Kidney (tissue), 22 donors: ENCODE measurements at places on chromosomes 6 and 20. TPM values are rescaled to one million over a fixed set of nuclear protein-coding genes. Genes with fewer than 3 reads are reported as not detected.

GRCh38 chr6:34158876-34159275 lies 13.0 kb upstream of the GRM4 start:
- DNase-seq: peak; percentile 0

GRCh38 chr6:150322466-150322871 lies 46.3 kb upstream of the IYD start:
- no peak for DNase-seq

- DNase-seq: no peak
These were observed 221.3 kb downstream of the QKI start for GRCh38 chr6:163635731-163636364.

DNA sequence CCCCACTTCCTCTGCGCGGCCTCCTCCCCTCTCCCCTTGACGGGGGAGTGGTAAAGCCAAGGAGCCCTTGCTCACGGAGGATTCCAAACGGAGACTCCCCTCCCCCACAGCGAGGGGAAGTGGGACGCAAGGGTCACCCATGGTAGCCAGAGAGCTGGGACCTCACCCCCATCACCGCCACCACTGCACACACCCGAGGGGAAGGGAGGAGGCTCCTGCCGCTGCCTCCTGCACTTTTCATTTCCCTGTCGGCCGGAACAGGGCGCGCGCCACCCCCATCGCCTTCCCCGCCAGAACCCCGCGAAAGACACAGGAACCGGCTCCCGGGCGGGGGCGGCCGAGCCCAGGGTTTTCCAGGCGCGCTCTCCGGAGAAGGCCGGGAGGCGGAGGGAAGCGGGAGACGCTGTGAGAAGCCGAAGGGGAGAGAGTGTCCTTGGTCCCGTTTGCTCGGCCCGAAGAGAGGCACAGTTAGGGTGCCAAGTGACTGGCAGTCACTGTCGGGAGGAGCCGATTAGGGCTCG lies 789 bp downstream of the CCND3 start:
- DNase-seq: peak; percentile 68

DNA sequence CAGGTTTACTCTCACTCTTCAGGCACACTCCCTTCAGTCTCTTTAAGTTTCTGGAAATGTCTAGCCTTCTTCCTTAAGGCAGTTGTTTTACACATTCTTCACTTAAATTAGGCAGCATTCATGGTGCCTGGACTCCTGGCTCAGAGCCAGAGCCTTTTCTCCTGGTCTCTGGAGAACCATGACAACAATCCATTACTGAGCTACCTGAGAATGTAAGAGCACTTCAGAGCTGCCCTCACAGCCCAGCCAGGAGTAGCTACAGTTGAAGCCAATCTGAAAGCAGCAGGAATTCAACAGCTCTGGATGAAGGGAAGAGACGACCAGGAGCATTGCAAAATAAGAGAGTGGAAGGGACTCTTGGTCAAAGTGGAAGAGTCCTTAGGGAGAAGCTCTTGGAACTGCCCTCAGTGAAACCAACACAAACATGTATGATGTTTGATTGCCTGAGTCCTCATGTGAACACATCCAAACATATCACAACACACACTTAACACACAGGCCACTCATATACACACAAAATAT lies 416.8 kb upstream of the SPTLC3 start:
- DNase-seq: no peak

DNA sequence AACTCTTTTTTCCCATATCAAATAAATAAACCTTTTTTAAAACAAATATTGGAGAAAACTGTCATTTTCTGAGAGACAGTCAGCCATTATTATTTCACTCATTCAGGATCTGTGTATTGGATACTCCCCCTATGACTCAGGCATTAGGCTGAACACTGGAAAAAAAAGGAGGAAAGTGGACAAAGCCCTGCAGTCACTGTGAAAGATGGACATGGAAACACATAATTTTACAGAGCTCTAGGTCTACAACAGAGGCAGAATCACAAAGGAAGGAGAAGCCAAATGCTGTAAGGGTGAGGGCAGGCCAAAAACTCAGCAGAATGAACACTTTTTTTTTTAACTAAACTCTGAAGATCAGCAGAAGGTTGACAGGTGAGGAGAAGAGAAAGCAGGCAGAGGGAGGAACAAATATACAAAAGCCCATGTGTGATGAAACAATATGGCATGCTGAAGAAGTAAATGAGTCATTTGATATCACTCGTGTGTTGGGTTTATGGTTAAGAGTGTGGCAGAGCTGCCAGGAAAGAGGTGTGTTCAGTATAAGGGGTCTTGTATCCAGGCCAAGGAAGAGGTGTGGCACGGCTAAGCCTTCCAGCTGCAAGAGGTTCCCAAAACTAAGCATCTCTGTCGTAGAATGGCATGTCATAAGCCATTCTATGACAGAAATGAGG lies 39.1 kb downstream of the EPB41L2 start:
- no peak for DNase-seq

DNA sequence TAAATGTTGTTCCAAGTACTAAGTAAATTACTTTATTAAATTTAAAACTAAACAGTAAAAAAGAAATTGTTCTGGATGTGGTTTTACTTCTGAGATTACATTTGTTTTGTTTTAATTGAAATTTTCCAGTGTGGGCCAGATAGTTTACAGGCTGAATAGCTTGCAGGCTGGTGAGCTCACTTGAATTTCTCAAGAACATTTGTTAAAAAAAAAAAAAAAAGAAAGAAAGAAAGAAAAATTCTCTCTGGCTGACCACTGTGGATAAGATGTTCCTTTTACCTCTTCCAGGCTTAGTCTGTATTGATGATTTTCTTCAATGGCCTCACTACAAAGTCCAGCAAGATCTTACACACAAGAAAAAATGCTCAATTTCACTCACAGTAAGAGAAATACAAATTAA lies 85.4 kb downstream of the PLCG1 start:
- no peak for DNase-seq

- DNase-seq: no peak
These were observed 194.3 kb upstream of the SMLR1 start for GRCh38 chr6:130632897-130633296.

DNA sequence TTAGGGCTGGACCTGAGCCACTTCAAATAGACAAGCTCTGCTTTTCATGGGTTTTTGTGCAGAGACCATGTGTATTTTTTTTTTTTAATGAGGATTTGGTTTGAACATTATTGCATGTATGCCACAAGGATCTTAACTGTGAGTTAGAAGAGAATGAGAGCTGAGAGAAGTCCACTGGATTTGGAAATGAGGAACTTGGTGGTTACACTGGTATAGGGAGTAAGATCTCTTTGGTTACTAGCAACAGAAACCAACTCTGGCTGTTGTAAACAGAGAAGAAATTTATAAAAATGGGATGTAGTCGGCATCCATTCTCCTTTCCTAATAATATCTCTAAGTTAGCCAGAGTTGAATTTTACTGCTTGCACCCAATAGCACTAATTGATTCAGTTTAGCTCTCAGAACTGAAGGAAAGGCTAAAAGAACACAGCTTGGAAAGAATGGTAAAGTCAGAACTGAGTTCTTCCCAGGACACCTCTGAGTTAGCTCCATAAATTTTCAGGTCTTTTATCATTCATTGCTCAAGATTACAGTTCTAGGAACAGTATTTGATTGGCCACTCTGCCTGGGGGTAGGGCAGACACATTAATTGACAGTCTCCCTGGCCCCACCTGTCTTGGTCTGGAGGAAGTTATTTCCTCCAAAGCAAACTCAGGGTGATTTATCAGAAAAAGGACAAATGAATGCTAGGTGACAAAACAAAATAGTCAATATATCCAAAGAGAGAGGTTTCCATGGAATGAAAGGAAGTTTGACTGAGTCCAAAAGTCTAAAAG lies 3.9 kb upstream of the WFDC2 start:
- DNase-seq: no peak

DNA sequence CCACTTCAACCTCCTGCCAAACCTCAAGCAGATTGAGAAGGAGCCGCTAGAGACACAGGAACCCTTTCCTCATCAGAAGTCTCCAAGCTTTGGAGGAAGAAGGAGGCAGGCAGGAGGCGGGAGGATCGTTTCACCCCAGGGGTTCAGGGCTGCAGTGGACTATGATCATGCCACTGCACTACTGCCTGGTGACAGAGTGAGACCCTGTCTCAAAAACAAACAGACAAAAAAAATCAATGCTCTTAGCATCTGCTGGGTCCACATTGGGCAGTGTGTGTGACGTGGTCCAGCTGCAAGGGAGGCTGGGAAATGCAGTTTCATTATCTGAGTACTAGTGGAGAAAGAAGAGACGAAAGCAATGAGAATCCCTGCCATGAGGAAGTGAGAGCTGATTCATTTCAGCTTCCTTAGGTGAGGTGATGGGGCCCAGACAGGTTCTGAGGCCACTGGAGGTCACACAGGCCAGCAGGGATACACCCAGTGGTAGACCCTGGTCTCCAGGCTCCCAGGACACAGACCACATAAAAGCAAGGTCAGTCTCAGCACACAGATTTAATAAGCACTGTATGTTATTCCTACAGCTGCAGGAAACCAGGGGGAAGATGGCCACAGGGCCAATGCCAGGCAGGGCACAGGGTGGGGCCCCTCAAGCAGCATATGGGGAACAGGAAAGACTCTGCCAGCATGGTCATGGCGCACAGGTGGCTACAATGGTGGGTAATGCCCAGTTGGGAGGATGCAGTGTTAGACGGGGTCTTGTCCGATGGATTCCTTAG lies 4.3 kb downstream of the GFRA4 start:
- no peak for DNase-seq

- DNase-seq: no peak
These were observed 48.0 kb upstream of the FOXQ1 start for GRCh38 chr6:1263850-1264377.

DNA sequence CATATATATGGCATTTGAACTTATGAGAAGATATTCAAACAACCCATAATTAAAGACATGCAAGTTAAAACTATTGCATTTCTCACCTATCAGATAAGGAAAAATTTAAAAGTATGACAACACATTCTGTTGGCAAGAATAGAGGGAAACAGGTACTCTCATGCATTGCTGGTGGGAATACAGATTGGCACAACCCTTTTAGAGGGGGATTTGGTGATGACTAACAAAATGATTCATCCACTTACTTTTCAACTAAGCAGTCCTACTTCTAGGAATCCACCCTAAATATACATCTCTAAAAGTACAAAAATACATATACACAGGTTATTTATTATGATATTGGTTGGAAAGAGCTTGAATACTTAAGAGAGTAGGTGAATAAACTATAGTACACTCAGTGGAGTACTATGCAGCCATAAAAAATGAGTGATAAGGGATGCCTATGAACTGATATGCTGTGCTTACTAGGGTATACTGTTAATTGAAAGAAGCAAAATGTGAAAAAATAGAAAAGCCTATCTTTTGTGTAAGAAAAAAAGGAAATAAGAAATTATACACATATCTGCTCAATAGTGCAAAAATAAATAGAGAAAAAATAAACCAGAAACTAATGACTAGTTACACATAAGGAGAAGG lies 42.2 kb downstream of the ADAT2 start:
- no peak for DNase-seq

GRCh38 chr6:27809939-27810767 lies 102.0 kb downstream of the OR2B2 start:
- DNase-seq: peak; percentile 93

DNA sequence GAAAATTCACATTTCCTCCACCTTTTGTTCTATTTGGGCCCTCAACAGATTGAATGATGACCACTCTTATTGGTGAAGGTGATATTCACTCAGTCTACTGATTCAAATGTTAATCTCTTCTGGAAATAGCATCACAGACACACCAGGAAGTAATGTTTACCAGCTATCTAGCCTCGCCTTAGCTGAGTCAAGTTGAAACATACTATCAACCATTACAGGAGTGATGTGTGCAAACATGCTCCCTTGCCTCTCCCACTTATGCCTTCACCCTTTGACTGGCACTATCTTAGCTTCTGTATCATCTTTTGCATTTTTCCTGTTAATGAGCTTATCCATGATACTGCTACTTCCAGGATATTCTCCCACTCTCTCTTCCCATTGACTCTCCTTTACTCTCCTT lies 191.9 kb downstream of the CENPW start:
- no peak for DNase-seq

DNA sequence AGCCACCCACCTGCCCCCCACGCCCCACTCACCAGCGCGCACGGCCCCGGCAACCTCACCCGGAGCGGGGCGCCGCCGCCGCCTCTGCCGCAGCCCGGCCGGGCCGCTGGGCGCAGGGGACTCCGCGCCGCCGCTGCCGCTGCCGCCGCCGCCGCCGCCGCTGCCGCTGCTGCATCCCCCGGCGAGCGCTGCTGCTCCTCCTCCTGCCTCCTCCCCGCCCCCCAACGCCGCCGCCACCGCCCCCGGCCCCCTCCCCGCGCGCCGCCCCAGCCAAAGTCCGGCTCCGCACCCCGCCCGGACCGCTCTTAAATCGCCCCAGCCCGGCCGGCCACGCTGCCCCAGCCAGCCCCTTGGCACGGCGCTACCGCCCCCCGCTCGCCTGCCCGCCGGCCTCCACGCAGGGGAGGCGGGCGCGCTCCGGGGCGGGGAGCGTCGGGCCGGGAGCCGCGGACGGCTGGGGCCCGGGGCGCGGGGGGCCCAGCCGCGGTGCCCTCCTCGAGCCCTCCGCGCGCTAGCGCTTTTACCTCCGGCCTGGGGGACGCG lies at the start of gene SULF2:
TSS of gene SULF2 (minus strand) at position 171 of the 543 bp plus-strand sequence. CDS start 28,118 bp downstream, outside the sequence.
- peak; percentile 66 for DNase-seq

- DNase-seq: no peak
These were observed 75.1 kb upstream of the BHLHE23 start for GRCh38 chr20:63081831-63082230.

DNA sequence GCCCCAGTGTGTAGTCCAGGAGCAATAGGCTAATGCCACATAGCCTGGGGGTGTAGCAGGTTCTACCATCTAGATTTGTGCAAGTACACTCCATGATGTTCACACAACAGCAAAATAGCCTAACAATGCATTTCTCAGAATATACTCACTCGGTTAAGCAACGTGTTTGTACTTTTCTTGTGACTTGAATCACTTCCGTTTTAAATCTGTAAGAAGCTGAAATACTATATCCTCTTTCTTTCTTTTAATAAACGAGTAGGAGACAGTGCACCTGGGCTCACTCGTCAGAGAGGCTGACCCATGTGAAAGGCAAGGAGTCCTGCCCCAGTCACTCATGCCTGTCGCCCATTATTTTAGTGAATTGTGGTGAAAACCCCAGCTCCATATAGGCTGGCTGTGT lies 201.6 kb downstream of the FOXA2 start:
- no peak for DNase-seq

DNA sequence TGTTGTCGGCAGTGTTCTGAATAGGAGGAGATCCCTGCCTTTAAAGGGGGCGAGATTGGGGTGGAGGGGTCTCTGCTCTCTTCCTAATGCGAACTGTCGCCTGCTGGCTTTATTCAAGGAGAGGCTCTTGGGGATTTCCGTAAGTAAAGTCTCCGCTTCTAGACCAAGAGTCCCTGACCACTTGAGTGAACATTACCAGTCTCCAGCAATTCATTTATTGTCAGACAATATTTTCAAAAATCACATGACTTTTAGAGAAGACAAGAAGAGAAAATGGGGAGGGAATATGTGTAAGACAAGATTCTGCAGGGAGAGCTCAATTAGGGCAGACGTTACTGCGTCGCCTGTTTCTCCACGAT lies 21.2 kb downstream of the POM121L2 start:
- no peak for DNase-seq

GRCh38 chr20:3072530-3073250 lies 1.3 kb downstream of the OXT start:
- DNase-seq: no peak

- DNase-seq: no peak
These were observed 406.4 kb upstream of the PLCB4 start for GRCh38 chr20:8662433-8662954.

RIN2 gene
- total RNA-seq: 109 TPM

GRM4 gene
- total RNA-seq: not detected

KCNK16 gene
- not detected for total RNA-seq

POM121L2 gene
- not detected for total RNA-seq

FLRT3 gene
- 70.3 TPM for total RNA-seq

CRISP3 gene
- not detected for total RNA-seq

CCDC170 gene
- 2.1 TPM for total RNA-seq
